ENCODE measurements at places on chromosomes 16 and 17.

DNA sequence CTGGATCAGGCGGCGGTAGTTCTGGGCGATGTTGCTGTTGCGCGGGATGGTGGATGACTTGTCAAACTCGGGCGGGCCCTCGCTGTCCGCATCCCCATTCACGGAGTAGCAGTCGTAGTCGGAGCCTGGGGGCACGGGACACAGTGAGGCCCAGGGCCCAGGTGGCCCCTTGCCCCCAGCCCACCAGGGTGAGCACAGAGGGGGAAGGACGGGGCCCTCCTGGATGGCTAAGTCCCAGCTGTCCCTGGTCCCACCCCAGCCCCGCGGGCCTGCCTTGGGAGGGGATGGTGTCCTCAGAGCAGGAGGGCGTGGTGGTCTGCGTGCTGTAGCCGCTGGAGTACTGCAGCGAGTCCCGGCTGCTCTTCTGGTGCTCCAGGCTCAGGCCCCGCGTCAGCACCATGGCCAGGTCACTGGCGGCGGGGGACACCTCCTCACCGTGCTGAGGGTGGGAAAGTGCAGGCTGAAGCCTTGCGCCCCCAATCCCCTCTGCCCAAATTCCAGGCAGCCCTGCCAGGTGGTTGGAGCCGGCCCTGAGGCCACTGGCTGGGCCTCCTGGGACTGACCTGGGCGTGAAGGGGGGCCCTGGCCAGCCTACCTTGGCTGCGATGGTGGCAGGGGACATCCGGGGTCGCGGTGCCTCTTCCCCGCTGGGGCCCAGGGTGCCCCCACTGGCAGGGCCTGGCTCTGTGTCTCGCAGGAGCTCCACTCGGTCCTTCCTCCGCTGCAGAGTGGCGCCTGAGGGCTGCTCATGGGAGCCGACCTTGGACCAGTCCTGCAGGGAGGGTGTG, 18.2 kb downstream of the IL34 start:
- DNase-seq = no peak

DNA sequence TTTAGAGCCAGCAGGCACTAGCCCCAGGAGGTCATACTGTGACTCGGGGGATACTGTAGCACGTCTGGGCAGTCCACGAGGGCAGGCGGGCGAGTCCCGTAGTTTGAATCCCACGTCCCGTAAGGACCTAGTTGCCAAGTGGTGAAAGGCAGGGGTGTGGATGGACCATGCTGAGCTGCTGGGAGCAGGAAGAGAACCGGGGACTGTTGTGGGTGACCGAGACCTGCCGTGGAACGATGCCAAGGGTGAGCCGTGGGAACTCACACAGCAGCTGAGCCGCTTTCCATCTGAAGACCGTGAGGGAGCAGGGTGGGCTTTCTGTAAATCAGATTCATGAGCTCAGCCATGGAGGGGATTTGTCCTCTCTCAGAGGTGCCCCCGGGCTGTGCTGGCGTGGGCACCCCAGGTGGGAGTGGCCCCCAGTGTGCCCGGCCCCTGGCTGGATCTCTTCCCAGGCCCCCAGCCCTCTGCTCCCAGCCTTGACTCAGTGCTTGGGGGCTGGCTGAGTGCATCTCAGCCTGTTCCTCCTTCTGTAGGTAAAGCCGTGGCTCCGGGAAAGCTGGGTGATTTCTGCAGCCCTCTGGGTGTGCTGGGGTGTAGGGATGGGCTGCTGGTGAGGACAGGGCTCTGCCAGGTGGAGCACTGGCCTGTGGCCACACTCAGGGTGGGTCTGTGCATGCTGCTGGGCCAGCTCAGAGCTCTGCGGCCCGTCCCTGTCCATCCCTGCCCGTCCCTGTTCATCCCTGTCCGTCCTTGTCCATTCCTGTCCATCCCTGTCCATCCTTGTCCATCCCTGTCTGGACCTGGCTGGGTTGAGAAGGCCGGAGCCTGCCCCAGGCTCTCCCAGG, 13.6 kb downstream of the ASPSCR1 start:
- no peak for DNase-seq

GRCh38 chr16:11744075-11744470, 1.4 kb upstream of the TXNDC11 start:
- no peak for DNase-seq

DNA sequence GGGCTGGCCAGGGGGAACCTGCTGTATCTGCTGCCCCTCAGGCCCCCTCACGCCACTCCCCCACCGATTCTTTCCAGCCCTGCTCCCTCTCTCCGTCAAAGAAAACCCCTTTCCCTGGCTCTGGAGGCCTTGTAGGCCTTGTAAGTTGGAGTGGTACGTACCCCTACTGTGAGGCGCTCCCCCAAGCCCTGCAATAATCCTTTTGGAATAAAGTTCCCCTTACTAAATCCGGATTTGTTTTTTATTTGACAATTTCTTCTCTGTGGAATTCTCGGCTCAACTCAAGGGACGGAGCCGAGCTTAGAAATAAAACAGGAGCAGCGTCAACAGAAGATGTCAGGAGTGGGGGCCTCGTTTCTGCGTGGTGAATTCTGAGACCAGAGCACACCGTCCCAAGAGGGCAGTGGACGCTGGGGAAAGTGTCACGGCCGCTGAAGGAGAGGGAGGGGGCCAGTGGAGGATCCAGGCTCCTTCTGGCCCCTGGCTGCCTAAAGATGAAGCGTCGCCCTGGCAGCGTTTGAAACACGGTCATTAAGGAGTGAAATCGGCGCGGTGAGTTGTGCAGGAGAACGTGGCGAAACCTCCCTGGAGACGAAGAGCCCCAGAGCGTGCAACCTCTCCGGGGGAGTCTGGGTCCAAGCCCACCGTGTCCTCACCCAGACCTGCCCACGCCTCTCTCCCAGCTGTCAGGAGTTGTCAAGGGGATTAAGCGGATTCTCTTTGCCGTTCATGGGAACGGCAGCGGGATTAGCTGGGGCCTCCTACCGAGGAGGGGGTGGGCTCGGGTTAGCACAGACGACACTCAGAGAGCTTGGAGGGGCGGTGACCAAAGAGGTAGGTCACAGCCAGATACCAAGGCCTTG, 47.0 kb downstream of the SLC7A5 start:
- DNase-seq = no peak

GRCh38 chr17:78341559-78342448, 18.1 kb downstream of the SOCS3 start:
- no peak for DNase-seq

GRCh38 chr17:290121-290521, 62.5 kb downstream of the RPH3AL start:
- DNase-seq = no peak

DNA sequence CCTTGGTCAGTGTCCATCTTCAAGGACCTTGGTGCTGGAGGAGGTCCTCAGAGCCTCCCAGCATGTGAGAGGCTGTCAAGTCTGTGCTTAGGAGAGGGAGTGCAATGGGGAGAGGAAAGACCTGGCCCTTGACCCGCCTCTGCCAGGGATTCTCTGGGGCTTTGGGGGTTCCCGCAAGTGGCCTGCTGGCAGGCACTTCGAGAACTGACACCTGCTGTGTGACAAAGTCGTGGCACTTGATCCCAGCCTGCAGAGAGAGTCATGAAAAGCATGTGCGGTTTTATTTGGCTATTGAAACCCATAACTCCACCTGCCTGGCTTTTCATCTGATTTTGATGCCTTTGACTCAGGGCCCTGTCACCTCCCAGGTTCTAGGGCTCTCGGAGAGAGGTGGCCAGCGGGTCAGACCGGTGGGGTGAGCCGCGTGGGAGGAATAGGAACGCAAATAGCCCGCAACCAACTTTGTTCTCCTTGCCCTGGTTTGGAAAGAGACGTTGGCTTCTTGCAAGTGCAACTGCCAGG, 42.8 kb upstream of the GSE1 start:
- DNase-seq = no peak

GRCh38 chr17:902463-902862, 77.1 kb downstream of the NXN start:
- no peak for DNase-seq

GRCh38 chr17:74690409-74690825, 22.3 kb downstream of the CD300LF start:
- no peak for DNase-seq

GRCh38 chr16:24135624-24136565, 120.2 kb upstream of the CACNG3 start:
- no peak for DNase-seq

DNA sequence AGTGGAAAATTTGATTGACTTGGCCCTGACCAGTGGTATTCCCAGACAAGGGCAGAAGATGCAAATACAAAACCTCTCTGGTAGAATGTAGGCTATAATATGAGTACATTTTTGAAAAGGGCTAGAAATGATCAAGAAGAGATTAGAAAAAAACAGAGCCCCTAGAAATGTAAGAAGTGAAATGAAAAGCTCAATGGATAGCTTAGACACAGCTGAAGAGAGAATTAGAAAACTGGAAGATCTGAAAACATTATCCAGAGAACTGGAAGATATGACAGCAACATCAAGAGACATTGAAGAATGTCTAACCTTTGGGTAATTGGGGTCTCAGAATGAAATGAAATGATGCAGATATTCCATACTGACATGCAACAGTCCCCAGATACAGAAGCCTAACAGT, 105.2 kb upstream of the ZNF750 start:
- DNase-seq = no peak

- no peak for DNase-seq
These were observed 50.2 kb downstream of the HLF start for GRCh38 chr17:55314784-55315491.

Measured in stimulated activated CD4-positive, alpha-beta T cell treated with anti-CD3 and anti-CD28 coated beads, Interleukin-1b, Interleukin-23, amount 100 ng/mL, for 24 hours (primary cell).